ENCODE measurements at places on chromosomes 7 and 10.

DNA sequence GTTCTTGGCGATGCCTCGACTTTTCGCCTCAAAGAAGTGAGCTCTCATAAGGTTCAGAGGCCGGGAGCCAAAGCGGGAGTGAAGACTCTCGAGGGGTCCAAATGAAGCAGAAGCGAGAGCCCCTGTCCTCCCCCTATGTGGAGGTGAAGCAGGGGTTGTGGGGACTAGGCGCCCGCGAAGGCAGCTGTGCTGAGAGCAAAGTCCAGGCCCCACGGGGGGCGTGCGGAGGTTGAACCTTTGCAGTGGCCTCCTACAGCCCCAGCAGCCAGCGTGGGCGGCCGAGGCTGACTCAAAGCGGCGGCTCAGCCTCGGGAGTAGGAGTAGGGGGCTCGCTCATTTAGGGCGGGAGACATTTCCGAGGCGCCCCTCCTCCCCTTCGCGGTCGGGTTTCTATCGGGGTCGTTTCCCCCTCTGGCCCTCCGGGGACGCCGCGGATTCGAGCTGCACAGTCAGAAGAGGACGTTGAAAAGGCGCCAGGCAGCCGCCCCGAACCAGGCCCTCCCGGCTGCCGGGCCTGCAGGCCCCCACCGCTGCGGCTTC lies 553 bp upstream of the ADD3 start:
- no peak for DNase-seq

- DNase-seq = no peak
These were observed 475.1 kb upstream of the FOXK1 start for GRCh38 chr7:4207011-4207410.

- DNase-seq = no peak
These were observed 530.3 kb downstream of the ARL4A start for GRCh38 chr7:13217768-13218167.

DNA sequence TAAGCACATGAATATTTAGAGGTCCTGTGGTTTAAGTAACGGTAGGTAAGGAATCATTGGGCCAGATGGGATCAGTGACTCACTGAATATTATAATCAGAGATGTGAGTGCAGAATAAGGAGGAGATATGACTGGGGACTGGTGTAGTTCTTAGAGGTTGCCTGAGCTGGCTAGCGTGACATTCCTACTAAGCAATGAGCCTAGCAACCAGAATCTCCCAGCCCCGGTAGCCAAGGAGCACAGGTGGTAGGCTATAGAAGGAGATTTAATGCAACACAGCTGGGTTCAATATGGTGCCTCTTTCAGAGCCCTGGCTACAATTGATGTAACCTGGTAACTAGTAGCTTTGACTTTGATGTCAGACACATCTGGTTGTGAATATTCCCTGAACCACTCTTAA lies 641.6 kb downstream of the AUTS2 start:
- no peak for DNase-seq

- DNase-seq = no peak
These were observed 785 bp downstream of the WDR86 start for GRCh38 chr7:151408839-151409666.

DNA sequence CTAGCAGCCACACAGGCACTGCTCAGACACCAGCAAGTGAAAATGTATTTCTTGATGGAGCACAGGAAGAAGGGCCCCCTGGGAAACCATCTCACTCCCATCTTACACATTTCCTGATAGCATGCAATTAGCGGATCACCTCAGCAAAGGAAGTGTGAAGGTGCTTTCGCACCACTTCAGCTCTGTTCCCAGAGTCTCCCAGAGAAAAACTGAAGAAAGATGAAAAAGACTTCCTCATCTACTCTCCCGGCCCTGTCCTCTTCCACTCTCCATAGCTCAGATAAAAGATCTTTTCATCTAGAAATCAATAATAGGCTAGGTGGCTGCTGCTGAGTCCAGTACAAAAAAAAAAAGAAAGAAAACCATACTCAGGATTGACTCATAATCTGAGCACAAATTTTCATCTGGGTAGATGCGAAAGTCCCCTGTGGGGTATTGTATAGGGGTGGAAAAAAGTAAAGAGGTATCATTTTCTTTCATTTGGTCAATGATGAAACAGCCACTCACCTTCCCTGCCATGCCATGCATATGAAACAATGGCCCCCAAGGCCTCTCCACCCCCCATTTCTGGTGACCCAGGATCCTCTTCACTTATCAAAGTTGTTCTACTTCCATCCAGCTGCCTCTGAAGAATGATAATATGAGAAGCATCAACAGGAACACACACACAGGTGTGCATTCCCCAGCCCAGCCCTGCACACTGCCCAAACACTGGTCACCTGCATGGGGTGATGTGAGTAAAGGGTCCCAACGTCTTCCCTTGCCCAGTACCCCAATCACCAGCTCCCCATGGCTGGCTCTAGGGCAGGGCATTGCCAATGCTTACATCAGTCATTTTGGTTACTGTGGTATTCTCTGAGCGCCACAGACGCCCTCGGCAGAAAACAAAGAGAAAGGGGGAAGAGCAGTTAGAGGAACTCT lies 48.8 kb upstream of the DGKI start:
- no peak for DNase-seq

- no peak for DNase-seq
These were observed 145.2 kb downstream of the RNF133 start for GRCh38 chr7:122553761-122554160.

GRCh38 chr10:111119637-111120036 lies 42.8 kb downstream of the ADRA2A start:
- DNase-seq = no peak

DNA sequence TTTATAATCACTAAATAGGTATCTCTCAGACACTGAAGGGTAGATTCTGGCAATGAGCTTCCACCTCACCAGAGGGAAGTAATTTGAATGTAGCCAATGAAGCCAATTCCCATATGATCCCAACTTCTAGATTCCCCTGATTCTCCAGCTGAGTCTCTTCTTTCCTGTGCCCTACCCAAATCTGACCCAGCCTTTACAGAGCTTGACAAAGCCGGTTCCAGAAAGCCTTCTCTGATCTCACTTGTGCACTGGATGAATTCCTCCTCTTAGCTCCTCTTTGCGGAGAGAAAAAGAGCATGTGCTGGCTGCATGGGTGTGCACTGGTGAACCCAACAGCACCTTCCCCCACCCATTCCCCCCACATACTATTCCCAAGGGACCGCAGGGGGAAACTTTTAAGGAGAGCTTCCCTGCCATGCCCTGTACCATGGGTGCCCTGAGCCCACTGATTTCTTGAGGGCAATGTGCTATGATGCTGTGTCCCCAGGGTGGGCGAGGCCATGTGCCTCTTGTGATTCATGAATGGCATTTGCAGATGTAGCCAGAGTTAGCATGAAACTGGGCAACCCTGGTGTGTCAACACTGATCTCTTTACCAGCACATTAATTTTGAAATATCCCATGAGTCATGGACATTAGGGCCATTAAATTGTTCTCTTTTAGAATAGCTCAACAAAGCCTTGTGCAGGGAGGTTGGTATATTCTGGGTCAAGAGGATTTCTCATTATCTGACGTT lies 50.4 kb upstream of the PLEKHA1 start:
- no peak for DNase-seq

- no peak for DNase-seq
These were observed 786.7 kb upstream of the GHITM start for GRCh38 chr10:83352588-83352987.

DNA sequence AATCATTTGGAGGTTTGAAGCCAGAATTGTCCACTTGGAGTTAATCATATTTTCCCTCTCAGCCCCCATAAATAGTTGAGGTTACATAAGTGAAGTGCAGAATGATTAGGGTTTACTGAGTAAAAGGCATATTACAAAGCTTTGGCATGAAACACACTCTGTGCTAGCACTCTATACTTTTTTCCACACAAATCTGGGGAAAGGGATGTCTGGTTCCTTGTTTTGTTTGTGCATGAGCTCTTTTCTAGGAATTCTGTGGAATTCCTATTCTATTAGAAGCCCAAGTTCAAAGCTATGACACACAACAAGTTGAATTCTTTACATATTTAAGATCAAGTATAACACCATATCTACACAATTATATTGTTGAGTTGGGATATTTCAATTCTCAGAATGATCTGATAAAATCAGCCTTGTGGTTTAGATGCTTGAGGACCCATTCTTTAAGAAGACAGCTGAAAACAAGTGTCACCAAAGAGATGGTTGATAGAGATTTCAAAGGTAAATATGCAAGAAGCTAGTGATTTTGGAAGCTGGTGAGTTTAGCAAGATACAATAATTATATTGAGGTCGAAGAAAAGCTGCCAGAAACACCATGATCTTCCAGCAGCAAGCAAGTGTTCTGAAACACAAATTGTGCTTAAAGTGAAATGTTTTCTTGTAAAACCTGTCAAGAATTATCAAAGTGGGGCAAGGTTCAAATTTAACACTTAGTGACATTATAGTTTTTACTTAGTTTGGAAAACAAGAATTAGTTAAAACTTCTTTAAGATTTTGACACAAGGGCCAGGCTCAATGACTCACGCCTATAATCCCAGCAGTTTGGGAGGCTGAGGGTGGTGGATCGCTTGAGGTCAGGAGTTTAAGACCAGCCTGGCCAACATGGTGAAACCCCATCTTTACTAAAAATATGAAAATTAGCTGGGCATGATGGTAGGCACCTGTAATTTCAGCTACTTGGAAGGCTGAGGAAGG lies 122.6 kb downstream of the INHBA start:
- no peak for DNase-seq

- DNase-seq = no peak
These were observed 4.7 kb downstream of the C10orf88 start for GRCh38 chr10:122949296-122949695.

DNA sequence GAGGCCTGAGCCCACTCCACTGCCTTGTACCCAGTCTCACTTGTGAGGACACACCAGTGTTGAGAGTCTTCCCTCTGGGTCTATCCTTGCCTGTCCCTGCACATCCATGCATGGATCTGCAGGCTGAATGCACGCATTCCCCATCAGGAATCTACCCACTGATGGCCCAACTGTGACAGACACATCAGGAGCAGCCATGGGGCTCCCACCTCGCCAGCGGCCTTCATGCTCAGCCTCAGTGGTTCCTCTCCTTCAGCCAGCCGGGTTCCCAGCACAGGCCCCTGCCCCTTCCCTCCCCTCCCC lies 21.3 kb downstream of the ANTXRL start:
- DNase-seq = no peak

- DNase-seq = peak; percentile 47
These were observed 724 bp downstream of the CAPZA2 start for GRCh38 chr7:116862951-116863670.

- no peak for DNase-seq
These were observed 264.3 kb downstream of the SEMA3A start for GRCh38 chr7:83930262-83930661.

All from ovary (tissue), 10 donors.